Stimulated activated CD8-positive, alpha-beta memory T cell treated with anti-CD3 and anti-CD28 coated beads, Interleukin-4, amount 100 ng/mL, for 48 hours (primary cell): ENCODE measurements at places on chromosomes 5 and 9.

GRCh38 chr9:125914411-125914810 is 167.2 kb downstream of the PBX3 start:
- DNase-seq, result no peak

- no peak for DNase-seq
Observed at GRCh38 chr5:33309068-33309467, 131.7 kb upstream of the TARS1 start.

- no peak for DNase-seq
Observed at GRCh38 chr9:113533335-113534225, 70.1 kb downstream of the RGS3 start.

- no peak for DNase-seq
Observed at GRCh38 chr5:493119-493701, 31.0 kb downstream of the SLC9A3 start.

- peak; percentile 70 for DNase-seq
Observed at GRCh38 chr5:14816999-14817761, 54.4 kb downstream of the ANKH start.

- no peak for DNase-seq
Observed at GRCh38 chr5:26889815-26890214, 148.6 kb downstream of the CDH9 start.

DNA sequence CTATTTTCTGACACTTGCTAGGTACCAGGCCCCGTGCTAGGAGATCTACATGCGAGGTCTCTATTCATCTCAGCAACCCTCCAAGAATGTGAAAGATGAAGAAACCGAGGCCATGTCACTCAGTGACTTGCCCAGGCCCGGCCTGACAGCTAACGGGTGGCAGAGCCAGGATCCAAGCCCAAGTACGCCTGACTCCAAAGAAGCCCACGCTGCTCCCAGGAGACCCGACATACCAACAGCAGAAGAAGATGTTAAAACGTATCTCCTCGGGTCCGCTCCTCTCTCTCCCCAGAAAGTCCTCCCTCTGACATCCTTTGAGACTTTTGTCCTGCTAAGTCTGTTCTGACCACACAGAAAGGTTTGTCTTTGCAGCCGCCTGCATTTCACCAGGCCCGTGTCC is 65.2 kb downstream of the CRB2 start:
- DNase-seq, result no peak

DNA sequence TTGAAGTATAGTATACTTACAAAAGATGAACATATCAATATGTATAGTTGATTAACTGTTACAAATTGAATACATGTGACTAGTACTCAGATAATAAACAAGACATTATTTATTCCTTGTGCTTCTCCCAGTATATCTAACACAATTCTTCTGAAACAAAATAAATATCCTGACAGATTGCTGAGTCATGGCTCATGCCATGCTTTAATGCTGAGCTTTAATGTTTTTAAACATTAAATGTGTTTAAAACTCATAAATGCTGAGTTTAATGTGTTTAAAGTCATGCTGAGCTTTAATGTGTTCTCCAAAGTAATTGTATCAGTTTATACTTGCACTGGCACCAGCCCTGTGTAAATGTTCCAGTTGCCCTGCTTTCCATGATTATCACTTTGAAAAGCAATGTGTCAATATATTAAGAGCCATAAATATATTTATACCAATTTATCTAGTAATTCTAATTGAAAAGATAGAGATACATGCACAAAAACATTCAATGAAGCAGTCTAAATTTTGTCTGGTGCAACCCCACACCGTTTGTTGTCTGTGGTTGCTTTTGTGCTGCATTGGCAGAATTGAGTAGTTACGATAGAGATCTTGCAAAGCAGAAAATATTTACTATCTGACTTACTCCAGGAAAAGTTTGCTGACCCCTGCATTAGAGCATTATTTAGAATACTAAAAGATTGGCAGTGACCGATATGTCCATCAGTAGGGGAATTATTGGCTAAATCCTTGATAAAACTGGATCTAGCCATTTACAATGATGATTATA is 15.7 kb downstream of the KIAA1958 start:
- no peak for DNase-seq
